ENCODE measurements at places on chromosomes 12 and 14. TPM values are rescaled to one million over a fixed set of nuclear protein-coding genes. Genes with fewer than 3 reads are reported as not detected.

OSGEP gene
- 11.5 TPM for total RNA-seq

MIPOL1 gene
- 2.8 TPM for total RNA-seq

RBP5 gene
- total RNA-seq = 154 TPM

CDKN3 gene
- total RNA-seq = 0.58 TPM

PTPRO gene
- 0.58 TPM for total RNA-seq

GALNT8 gene
- total RNA-seq = not detected

VRTN gene
- 0.08 TPM for total RNA-seq

IFI27L1 gene
- 5.9 TPM for total RNA-seq

MYRFL gene
- 0.08 TPM for total RNA-seq

MSI1 gene
- total RNA-seq = not detected

EML1 gene
- total RNA-seq = 5.1 TPM

TCTN1 gene
- 14.8 TPM for total RNA-seq

C1QL4 gene
- total RNA-seq = not detected

SMIM41 gene
- not detected for total RNA-seq

LRP1-AS gene
- total RNA-seq = not detected

STAB2 gene
- total RNA-seq = 15.1 TPM

OR11H12 gene
- not detected for total RNA-seq

TAS2R14 gene
- total RNA-seq = 0.73 TPM

KRT4 gene
- total RNA-seq = not detected
